Vagina (tissue), 2 donors: ENCODE measurements at places on chromosomes 4 and X. TPM values are rescaled to one million over a fixed set of nuclear protein-coding genes. Genes with fewer than 3 reads are reported as not detected.

DNA sequence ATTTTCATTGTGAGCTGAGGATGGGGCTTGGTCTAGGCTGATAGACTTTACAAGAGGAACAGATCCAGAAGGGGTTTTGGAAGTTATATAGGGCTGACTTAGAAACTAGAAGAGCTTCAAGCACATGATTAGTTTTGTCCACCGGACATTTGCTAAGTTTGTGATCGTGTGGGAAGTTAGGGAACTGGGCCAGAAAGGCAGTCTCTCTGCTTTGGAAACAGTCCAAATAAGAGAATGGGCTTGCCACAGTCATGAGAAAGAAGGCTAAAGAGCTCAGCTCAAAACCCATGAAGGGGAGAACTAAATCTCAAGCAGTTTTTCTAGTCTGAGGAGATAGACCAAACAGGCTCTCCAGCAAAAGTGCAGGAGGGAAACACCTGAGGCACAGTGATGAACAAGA is 67.8 kb downstream of the ZNF674 start:
- H3K4me3 ChIP-seq = no peak overlapping the region
- H3K36me3 ChIP-seq = no peaks in the 10 kb centered on the region
- H3K4me1 ChIP-seq = no peaks in the 10 kb centered on the region
- no peak for DNase-seq
- no peak overlapping the region for H3K27ac ChIP-seq

DNA sequence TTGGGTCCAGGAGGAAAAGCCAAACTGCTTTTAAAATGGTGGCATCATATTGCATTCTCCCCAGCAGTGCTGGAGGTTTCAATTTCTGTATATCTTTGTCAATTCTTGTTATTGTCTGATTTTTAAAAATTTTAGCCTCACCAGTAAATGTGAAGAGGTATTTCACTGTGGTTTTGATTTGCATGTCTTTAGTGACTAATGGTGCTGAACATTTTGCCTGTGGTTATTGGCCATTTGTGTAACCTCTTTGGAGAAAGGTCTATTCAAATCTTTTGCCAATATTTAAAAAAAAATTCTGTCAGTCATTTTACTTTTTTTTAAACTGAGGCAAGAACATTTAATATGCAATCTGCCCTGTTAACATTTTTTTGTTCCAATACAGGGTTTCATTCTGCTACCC is 322.1 kb downstream of the TLL1 start:
- no peaks in the 10 kb centered on the region for H3K27me3 ChIP-seq
- H3K27ac ChIP-seq = no peak overlapping the region
- DNase-seq = no peak

- H3K27me3 ChIP-seq = no peaks in the 10 kb centered on the region
- no peak overlapping the region for H3K27ac ChIP-seq
- H3K4me1 ChIP-seq = peaks cover 6% of the 10 kb centered on the region
- no peak overlapping the region for H3K4me3 ChIP-seq
- no peak for DNase-seq
Measured at GRCh38 chr4:27087306-27088045, 226.8 kb downstream of the STIM2 start.

GRCh38 chr4:14513471-14513870 is 488.8 kb upstream of the CPEB2 start:
- no peak overlapping the region for H3K4me3 ChIP-seq
- H3K27ac ChIP-seq = no peak overlapping the region
- H3K4me1 ChIP-seq = no peaks in the 10 kb centered on the region
- no peak for DNase-seq

- H3K4me1 ChIP-seq = no peaks in the 10 kb centered on the region
- H3K27ac ChIP-seq = no peak overlapping the region
- no peak overlapping the region for H3K4me3 ChIP-seq
- no peak for DNase-seq
- no peaks in the 10 kb centered on the region for H3K27me3 ChIP-seq
- no peaks in the 10 kb centered on the region for H3K36me3 ChIP-seq
Measured at GRCh38 chr4:72275381-72275780, 243.6 kb downstream of the NPFFR2 start.

GRCh38 chr4:40672528-40673522 is 43.2 kb upstream of the RBM47 start:
- H3K27me3 ChIP-seq = no peaks in the 10 kb centered on the region
- H3K4me1 ChIP-seq = no peaks in the 10 kb centered on the region
- H3K4me3 ChIP-seq = no peak overlapping the region
- no peak overlapping the region for H3K27ac ChIP-seq
- H3K36me3 ChIP-seq = no peaks in the 10 kb centered on the region
- DNase-seq = no peak

GRCh38 chrX:30533266-30533665 is 44.3 kb downstream of the TASL start:
- H3K27ac ChIP-seq = no peak overlapping the region
- H3K4me3 ChIP-seq = no peak overlapping the region
- H3K4me1 ChIP-seq = no peaks in the 10 kb centered on the region
- H3K36me3 ChIP-seq = no peaks in the 10 kb centered on the region
- H3K27me3 ChIP-seq = no peaks in the 10 kb centered on the region
- DNase-seq = no peak

- H3K4me3 ChIP-seq = no peak overlapping the region
- no peaks in the 10 kb centered on the region for H3K4me1 ChIP-seq
Measured at GRCh38 chrX:121308276-121308805, 260.9 kb downstream of the GLUD2 start.

DNA sequence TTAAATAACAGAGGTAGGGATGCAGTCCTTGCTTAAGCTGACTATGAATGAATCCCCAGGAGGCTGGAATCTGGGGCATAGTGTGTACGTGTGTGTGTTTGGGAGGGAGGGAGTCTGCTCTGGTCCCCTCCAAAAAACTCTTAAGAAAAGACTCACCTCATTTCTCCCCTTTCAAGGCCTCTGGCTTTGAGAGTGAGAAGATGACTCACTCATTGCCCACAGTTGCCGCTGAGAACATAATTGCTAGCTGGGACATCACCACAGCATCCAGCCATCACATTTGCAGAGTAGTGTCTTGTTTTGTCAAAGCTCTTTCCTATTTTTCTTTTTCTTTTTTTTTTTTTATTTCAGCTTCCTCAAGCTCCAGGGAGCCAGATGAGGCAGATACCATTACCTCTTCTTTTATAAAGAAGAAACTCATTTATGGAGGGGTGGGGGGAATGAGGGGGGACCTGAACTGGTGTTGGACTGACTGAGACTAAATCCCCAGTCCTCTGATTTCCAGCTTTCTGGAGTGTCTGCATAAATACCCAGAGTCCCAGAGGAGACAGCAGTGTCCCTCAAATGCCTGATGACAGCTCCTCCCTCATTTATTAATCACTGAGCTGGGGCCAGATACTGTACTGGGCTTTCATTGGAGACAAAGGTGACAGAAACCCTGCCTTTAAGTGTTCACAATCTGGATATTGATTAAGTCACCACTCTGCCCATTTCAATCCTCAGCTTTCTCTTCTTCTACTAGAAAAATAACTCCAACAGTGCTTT is 61.9 kb upstream of the LAS1L start:
- H3K4me3 ChIP-seq = no peak overlapping the region
- DNase-seq = no peak
- no peaks in the 10 kb centered on the region for H3K27me3 ChIP-seq
- peaks cover 28% of the 10 kb centered on the region for H3K4me1 ChIP-seq
- H3K36me3 ChIP-seq = no peaks in the 10 kb centered on the region

- no peaks in the 10 kb centered on the region for H3K27me3 ChIP-seq
- H3K4me3 ChIP-seq = no peak overlapping the region
- DNase-seq = no peak
- no peaks in the 10 kb centered on the region for H3K36me3 ChIP-seq
- no peaks in the 10 kb centered on the region for H3K4me1 ChIP-seq
Measured at GRCh38 chr4:88567591-88567990, 24.7 kb upstream of the HERC3 start.

DNA sequence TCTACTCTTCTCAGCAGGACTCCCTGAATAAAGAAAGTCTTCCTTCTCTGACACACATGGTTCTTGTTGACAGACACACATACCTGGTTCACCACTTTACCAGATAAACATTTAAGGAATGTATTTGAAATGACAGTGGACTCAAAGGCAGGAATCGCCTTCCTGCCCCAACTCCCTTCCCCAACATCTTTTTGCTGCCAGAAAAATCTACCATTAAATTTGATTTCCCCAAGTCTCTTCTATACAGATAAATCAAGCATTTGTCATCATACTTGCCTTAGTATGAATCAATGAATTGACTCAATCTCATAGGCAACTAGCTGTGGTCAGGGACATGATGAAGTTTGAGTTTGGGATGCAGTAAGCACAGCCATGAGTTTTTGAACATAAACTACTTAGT is 23.3 kb upstream of the ANXA5 start:
- DNase-seq = no peak
- no peak overlapping the region for H3K4me3 ChIP-seq
- H3K27me3 ChIP-seq = no peaks in the 10 kb centered on the region
- H3K27ac ChIP-seq = no peak overlapping the region
- H3K4me1 ChIP-seq = no peaks in the 10 kb centered on the region

ODAM gene
- total RNA-seq = not detected

RNF128 gene
- total RNA-seq = 5.6 TPM
